ENCODE measurements at places on chromosomes 7 and 10.

DNA sequence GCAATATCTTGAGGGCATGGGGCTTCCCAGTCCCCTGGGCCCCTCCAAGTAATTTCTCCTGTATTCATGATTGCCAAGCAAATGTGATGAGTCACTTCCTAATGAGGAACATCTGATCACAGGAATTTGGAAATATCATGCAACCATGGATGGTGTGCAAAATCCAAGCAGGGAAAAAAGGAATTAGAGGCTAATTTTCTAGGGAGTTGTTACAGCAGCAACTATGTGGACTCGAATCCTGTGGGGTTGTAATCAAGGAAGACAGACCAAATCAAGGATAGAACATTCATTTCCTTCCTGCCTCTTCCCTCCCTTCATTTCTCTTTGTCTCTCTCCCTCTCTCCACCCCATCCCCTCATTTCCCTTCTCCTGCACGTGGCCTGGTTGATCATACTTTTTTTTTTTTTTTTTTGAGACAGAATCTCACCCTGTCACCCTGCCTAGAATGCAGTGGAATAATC, 23.9 kb upstream of the AGFG2 start:
- no peak for DNase-seq

- no peak for DNase-seq
Measured at GRCh38 chr7:111474723-111475418, 87.4 kb downstream of the IMMP2L start.

DNA sequence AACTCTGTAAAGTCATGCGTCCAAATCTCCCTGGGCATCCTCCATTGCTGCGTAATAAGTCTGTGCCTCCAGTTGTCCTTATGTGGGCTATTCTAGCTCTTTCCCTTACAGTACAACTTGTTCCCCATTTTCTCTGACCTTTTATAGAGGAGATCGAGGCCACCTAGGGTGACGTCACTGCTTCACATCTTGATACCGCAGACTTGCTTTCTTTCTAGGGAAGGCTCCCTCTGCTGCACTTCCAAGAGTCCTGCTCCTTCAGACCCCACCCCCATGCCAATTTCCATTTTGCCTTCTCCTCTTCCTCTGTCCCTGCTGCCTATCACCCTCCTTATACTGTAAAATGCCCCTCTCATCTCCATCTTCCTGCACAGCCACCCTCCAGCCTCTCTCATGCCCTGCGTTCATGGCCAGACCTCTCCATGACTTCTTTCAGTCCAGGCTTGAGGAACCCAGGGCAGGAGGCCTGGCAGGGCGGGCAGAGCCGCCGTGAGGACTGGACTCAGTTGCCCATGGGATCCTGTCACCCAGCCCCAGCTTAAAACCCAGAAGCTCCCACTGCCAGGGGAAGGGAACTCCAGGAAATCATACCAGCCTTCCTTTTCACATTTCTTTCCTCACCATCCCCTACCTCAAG, 57.5 kb downstream of the CAMK1D start:
- no peak for DNase-seq

DNA sequence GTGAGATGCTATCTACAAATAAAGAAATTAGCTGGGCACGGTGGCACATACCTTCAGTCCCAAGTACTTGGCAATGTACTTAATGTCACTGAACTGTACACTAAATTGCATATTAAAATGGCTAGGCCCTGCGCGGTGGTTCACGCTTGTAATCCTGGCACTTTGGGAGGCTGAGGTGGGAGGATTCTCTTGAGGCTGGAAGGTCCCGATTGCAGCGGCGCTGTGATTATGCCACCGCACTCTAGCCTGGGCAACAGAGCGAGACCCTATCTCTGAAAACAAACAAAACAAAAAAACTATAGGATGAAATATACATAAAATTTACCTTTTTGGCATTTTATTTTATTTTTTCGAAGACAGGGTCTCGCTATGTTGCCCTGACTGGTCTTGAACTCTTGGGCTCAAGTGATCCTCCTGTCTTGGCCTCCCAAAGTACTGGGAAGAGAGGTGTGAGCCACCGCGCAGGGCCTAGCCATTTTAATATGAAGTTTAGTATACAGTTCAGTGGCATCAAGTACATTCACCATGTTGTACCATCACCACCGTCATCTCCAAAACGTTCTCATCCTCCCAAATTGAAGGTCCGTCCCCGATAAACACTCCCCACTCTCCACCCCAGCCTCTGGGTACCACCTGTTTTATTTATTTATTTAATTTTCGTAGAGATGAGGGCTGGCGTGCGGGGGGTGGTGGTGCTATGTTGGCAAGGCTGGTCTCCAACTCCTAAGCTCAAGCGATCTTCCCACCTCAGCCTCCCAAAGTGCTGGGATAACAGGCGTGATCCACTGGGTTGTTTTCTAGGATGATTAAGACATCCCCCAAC, 1.3 kb upstream of the EIF3B start:
- DNase-seq: no peak

GRCh38 chr7:81268551-81268950, 349.7 kb upstream of the SEMA3C start:
- no peak for DNase-seq

GRCh38 chr10:32171204-32171603, 115.0 kb upstream of the KIF5B start:
- peak; percentile 29 for DNase-seq

GRCh38 chr10:100569687-100570481, 34.1 kb downstream of the HIF1AN start:
- no peak for DNase-seq

DNA sequence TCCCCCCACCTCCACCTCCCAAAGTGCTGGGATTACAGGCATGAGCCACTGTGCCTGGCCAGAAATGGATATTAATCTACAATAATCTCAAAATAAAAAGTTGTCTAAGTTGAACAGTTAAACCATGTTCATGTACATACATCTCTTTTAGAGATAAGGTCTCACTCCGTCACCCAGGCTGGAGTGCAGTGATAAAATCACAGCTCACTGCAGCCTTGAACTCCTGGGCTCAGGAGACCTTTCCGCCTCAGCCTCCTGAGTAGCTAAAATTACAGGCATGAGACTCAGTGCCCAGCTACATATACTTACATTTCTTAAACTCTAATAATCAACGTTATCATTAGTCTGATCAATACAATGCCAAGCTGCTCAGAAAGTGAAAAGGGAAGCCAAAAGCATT, 36.2 kb downstream of the VSTM4 start:
- no peak for DNase-seq

DNA sequence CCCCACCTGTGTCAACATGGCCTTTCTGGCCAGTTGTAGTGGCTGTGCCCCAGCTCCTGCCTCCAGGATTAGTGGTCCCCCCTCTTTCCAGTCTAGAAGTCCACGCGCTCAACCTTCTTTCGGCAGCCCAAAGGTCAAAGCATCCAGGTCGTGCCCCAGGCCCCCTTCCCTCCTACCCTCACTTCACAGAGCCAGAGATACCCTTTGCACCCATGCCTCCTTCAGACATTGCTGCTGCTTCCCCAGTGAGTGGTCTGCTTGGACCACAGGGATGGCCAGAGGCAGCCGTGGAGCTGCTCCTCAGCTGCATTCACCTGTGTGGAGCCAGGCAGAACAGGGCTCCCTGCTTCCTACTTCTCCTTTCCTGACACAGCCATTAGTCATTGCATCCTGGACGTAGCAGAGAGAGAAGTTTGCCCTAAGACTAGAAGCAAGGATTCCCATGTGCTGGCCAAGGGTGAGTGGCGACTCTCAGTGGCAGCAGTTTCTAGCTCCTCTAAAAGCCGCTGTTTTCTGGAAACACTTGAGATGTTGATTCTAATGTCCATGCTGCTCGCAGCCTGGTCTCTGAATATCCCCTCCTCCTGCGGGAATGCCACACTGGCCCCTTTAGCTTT, 243.1 kb upstream of the SHH start:
- DNase-seq: no peak

GRCh38 chr7:84297616-84298015, 103.0 kb upstream of the SEMA3A start:
- no peak for DNase-seq

- DNase-seq: no peak
Measured at GRCh38 chr10:70193391-70193844, 23.1 kb upstream of the SAR1A start.

- DNase-seq: no peak
Measured at GRCh38 chr7:200290-200689, 7.9 kb downstream of the FAM20C start.

GRCh38 chr10:70812814-70813213, 2.9 kb upstream of the SGPL1 start:
- DNase-seq: no peak

DNA sequence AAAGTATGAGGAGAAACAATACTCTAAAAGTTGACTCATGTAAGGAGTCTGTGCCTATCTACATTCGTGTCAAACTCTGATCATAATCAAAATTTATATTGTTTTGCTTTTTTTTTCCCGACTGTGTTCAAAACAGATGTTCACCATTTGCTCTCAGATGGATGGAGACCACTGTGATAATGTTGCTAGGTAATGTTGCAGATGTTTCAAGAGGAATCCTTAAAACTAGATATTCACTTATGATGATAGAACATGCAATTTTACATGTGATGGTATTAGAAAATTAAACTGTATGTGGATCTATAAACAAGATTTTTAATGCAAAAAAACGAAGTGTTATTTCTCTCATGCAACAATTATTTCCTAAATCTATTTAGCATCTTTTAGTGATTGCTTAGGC, 1080.1 kb downstream of the REEP3 start:
- no peak for DNase-seq

GRCh38 chr10:102965311-102965851, 47.3 kb downstream of the CNNM2 start:
- no peak for DNase-seq

- no peak for DNase-seq
Measured at GRCh38 chr10:3186368-3186767, 13.8 kb upstream of the PITRM1 start.

- DNase-seq: no peak
Measured at GRCh38 chr7:31336202-31337001, 4.1 kb downstream of the NEUROD6 start.

DNA sequence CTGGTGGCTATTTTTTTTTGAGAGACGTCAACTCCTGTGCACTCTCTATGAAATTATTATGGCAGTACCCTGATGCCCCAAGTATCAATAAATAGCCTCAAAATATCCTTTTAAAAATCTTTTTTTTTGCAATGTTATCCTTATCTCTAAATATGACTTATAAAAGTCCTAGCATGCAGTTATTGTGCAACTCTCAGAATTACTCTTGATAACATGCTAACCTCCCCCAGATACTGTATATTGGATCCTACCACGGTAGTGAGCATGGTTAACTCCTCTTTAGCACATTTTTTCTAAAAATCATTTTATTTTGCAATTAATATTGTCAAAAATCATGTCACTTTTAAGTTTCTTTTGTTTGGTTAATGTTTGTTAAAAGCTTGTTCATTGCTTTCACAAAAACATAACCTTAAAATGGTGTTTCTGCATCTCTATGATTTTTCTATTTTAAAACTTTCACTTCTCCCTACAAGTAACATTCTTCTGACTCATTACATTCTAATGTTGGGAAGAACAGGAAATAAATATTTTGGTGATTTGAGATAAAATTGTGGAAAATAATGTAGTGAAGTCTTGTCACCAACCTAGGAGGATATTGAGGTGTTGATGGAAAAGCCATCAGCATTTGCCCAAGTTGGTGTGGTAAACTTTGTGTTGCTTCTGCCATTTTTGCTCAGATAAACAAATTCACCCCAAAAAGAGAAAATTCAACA, 42.1 kb upstream of the ADRA2A start:
- DNase-seq: no peak

DNA sequence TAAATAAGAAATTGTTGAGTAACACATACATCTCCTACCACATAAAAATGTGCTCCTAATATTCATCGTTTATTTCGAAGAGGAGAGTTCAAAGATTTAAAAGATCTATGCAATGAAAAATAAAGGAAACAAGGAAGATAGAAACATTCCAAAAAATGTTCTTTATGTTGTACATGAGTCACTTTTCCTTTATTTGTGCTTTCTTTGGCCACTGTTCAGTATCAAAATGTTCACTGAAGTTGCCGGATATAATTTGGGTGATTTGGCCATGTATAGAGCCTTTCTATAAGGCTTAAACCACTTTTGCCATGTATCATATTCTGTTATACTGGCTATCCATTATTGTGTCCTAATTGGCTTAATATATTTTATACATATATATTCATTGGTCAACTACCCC, 62.9 kb upstream of the PRR15 start:
- DNase-seq: no peak

GRCh38 chr10:113528876-113529275, 24.0 kb upstream of the HABP2 start:
- DNase-seq: no peak

- DNase-seq: no peak
Measured at GRCh38 chr7:105677410-105677730, 96.1 kb upstream of the EFCAB10 start.

DNA sequence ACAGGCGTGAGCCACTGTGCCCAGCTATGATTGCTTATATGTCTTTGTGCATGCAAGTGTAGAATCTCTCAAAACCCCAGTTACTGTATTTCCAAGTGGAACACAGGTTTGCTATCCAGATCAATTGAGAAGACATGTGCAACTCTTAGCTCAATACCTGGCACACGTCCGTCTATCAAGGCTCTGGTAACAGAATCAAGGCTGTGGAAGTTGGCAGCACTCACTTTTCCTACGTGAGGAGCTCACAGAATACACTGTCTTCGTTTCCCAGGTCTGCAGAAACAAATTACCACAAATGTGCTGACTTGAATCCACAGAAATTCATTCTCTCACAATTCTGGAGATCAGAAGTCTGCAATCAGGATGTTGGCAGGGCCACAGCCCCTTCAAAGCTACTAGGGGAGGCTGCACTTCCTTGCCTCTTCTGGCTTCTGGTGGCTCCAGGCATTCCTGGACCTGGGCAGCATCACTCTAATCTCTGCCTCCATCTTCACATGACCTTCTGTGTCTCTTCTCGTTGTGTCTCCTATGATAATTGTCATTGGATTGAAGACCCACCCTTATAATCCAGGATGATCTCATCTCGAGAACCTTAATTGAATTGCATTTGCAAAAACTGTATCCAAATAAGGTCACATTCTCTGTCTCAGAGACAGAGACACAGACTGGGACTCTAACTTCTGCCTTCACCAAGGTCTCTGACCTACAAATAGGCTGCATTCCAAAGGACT, 84.8 kb upstream of the C7orf33 start:
- DNase-seq: no peak

DNA sequence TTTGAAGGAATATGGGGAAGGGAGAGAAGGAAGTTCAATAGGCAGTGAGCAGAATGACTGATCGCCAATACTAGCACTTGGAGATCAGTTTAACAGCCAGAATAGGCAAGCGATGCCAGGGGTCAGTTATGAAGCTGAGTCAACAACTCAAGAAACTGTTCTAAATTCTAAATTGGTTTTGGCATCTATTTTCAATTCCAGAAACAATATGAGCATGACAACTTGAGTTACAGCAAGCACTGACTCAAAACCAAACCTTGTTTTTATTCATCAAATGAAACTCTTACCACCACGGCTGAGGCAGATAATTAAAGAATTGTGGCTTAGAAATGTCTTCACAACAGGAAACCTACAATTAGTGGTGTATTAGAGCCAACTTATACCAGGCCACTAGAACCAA, 180.5 kb upstream of the ASAH2 start:
- DNase-seq: no peak

DNA sequence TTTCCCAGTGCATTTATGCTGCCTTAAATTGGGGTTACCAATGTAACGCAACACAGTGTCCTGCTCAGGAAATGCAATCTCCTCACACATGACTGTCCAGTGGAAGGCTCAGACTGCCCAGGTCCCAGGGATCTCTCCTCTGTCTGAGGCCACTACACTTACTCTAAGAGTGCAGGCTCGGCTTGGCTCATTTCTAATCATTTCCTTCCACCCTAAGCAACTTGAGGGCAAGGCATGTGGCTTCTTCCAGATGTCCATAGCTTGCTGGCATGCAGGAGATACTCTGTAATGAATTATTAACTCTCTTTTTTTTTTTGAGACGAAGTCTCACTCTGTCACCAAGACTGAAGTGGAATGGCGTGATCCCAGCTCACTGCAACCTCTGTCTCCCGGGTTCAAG, 23.7 kb downstream of the PLAC9 start:
- no peak for DNase-seq
